ENCODE measurements at places on chromosomes 1 and 21.

DNA sequence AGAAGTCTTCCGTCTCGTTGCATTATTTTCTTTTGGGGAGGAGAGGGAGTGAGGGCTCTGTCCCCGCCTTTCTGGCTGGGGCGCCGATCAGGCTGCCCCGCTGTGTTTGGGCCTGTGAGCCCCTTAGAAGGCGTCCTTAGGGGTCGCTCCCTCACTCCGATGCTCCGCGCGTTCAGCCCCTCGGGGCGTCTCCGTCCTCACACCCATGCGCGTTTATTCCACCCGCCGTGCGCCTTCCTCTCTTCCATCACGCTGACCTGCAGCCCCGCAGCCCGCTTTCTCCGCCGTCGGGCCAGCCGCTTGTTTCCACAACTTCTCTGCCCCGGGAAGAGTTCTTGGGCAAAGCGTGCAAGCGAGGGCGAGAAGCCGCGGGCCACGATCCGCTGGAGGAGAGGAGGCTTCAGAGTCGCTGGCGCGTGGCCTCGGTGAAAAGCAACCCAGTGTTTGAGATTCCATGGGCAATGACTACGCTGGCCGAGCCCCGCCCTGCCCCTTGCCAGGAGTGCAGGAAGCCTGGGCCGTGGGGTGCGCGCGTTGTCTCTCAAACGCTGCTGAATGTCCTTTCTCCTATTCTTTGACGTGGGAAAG lies 27.7 kb downstream of the TRIM11 start:
- no peak for DNase-seq

GRCh38 chr1:9280015-9280860 lies 12.5 kb upstream of the SPSB1 start:
- peak; percentile 62 for DNase-seq

- no peak for DNase-seq
These were observed 916.2 kb upstream of the B3GALT2 start for GRCh38 chr1:194102607-194103006.

GRCh38 chr1:230651235-230651634 lies 9.0 kb downstream of the COG2 start:
- no peak for DNase-seq

- no peak for DNase-seq
These were observed 12.7 kb upstream of the S100A11 start for GRCh38 chr1:152049291-152050083.

DNA sequence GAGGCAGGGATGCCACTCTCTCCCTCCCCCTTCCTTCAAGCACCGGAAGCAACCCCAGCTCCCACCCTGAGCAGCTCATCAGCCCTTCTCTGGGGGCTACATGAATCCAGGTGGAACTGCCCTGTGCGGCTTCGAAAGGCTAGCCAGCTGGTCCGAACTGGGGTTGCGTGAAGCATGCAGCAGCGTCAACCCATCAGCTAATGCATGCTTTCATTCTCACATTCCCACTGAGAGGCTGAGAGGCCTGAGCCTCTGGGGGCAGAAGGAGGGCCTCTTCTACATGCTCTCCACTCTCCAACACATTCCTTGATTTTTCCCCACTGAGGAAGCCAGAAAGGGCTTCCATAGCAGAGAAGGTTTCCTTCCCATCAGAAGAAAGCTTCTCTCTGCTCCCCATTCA lies 5.6 kb downstream of the RXRG start:
- no peak for DNase-seq

- peak; percentile 55 for DNase-seq
These were observed 64.9 kb downstream of the TMEM53 start for GRCh38 chr1:44609412-44609767.

DNA sequence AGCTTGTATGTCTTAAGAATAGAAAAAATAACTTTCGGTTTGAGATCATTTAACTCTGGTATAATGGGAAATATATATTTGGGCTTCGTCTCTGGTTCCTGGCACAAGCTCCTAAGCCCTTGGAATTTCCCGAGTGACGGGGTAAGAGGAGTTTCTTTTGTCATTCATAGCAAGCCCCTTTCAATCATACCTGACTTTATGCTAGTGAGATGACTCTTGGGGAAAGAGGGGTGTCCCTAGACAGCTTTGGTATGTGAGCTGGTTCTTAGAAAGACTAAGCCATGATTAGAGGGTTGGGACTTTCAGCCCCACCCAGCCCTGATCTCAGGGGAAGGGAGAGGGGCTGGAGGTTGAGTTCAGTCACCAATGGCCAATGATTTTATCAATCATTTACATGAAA lies 13.9 kb upstream of the MTARC1 start:
- no peak for DNase-seq

DNA sequence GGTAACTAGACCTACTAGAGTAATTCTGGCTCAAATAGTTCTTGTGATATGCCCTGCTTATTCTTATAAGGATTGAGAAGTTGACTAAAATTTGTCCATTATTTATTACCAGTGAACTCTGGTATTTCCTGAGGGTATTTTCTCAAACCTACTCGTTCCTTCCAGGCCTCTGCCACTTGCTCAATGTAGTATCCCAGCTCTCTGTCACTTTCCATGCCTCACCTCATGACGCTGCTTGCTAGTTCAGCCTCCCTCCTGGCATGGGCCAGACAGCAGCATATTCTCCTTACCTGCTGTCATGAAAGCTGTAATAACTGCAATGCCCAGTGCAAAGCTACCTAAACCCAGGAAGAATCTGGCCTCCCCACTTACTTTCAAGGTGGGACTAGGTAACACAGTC lies 602.9 kb upstream of the ADAMTS5 start:
- no peak for DNase-seq

- no peak for DNase-seq
These were observed 12.8 kb downstream of the SH3BP5L start for GRCh38 chr1:248812736-248813425.

DNA sequence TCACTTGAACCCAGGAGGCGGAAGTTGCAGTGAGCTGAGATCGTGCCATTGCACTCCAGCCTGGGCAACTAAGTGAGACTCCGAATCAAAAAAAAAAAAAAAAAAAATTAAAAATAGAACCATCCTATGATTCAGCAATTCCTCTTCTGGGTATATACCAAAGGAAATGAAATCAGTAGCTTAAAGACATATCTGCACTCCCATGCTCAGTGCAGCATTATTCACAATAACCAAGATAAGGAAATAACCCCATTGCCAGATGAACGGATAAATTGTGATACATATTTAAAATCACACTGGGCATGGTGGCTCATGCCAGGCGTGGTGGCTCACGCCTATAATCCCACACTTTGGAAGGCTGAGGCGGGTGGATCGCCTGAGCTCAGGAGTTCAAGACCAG lies 23.8 kb downstream of the ALDH9A1 start:
- DNase-seq: no peak

DNA sequence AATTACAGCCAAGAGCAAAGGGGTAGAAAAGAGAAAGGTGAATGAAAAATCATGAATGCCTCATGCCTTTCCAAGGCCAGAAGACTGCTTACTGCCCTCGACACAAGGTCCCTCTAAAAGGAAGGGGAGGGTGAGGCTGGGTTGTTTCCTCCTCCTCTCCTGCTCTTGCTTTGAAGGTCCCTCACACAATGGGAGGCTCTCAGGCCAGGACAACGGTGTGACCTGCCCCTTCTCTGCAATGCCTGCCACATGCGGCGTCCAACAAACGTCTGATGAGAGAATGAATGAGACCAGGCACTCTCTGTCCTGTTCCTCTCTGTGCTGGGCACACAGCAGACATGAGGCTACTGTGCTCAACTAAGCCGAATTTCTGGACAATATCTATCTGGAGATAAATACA lies 51.3 kb downstream of the SSBP3 start:
- DNase-seq: no peak

- DNase-seq: no peak
These were observed 49.1 kb downstream of the CAPN2 start for GRCh38 chr1:223761411-223761810.

GRCh38 chr1:233412812-233413211 lies 85.3 kb downstream of the MAP3K21 start:
- DNase-seq: no peak

DNA sequence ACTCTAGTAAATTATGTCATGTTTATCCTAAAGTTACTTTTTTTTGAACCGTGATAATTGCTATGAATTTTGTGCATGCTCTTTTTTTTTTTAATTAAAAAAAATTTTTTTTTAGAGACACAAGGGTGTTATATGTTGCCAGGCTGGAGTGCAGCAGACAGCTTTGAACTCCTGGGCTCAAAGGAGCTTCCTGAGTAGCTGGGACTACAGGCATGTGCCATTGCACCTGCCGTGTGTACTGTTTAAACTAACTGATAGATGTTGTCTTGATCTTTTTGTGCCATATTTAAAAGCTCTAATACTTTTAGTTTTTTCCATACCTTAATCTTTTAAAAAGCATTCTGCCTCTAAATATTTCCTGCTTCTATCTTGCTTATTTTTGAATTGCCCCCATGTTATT lies 60.7 kb downstream of the KIF1B start:
- DNase-seq: no peak

DNA sequence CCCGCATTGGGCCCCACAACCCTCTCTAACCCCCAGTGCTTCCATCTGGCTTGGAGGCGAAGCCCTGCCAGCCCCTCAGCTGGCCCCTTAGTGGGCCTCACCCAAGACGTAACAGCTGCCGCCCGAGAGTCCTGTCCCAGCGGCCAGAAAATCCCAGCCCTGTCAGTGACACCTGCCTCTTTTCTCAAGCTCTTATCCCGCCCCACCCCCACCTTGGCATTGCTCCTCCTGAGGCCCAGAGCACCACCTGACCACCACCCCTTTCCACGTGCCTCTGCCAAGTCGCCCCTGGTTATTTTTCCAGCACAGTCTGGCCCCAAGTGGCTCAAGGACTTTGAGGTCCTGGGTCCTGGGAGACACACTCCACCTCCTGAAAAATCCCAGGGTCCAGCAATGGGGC lies 5.9 kb upstream of the CTRC start:
- DNase-seq: no peak

DNA sequence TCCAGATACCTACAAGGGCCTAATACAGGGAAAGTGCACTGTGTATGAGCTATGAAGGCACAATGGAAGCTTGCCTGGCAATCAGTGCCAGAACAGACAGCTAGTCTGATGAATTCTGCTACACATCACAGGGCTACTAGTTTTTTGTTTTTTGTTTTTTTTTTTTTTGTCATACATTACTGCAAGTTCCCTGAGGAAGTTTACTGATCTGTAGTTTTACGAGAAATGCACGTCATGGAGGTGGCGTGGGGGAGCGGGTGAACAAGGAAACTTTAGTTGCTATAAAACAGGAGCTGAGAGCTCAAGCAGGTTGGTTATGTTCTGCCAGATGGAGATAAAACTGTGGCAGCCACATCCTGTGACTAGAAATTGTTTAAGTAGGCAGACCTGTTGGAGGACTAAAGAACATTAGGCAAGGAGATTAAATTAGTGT lies 17.7 kb downstream of the PTPRC start:
- peak; percentile 80 for DNase-seq

GRCh38 chr1:202014915-202015661 lies 4.7 kb downstream of the ELF3 start:
- DNase-seq: no peak

- no peak for DNase-seq
These were observed 120.7 kb downstream of the LMX1A start for GRCh38 chr1:165235777-165236291.

- DNase-seq: no peak
These were observed 368.6 kb downstream of the USH2A start for GRCh38 chr1:216054600-216054999.

DNA sequence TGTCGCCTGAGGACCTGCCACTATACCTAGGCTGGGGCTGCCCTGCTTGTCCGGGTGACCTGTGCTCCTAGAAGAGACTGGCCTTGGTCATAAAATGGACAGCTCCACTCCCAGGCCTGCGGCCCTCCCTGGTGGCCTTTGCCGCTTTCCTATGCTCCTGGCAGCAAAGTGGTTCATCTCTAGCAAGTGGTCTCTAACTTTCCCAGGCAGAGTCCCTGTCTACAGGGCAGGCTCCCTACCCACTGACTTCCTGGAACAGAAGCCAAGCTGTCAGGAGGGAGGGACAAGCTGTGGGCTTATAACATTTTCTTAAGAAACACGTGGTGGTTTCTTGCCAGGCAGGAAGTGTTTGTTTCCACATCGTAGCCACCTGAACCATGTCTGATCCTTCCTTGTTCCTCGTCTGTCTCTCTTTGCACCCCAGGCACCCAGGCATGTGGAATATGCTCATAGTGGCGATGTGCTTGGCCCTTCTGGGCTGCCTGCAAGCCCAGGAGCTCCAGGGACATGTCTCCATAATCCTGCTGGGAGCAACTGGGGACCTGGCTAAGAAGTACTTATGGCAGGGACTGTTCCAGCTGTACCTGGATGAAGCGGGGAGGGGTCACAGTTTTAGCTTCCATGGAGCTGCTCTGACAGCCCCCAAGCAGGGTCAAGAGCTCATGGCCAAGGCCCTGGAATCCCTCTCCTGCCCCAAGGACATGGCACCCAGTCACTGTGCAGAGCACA lies 10.1 kb downstream of the H6PD start:
- no peak for DNase-seq

GRCh38 chr1:77245830-77246229 lies 26.6 kb upstream of the PIGK start:
- DNase-seq: no peak

GRCh38 chr1:228085287-228085951 lies 2.9 kb downstream of the ARF1 start:
- no peak for DNase-seq

GRCh38 chr1:33466159-33466558 lies 6.3 kb upstream of the ZSCAN20 start:
- no peak for DNase-seq

DNA sequence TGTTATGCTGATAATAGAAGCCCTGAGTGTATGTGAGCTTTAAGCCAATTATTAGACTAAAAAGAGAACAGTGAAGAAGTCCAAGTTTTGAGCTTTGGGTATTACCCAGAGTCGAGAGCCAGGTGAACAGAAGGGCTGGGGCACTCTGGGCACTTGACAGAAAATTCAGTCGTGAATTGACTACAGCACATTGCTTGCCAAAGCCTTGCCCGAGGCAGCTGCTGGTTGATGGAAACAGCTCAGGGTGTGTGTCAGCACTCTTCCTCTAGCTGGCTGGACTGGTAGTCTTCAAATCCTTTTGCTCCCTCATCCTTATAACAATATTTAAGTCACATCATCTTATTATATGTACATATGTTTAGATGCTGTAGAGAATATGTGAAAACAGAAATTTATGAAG lies 21.3 kb downstream of the PDE4B start:
- DNase-seq: no peak

DNA sequence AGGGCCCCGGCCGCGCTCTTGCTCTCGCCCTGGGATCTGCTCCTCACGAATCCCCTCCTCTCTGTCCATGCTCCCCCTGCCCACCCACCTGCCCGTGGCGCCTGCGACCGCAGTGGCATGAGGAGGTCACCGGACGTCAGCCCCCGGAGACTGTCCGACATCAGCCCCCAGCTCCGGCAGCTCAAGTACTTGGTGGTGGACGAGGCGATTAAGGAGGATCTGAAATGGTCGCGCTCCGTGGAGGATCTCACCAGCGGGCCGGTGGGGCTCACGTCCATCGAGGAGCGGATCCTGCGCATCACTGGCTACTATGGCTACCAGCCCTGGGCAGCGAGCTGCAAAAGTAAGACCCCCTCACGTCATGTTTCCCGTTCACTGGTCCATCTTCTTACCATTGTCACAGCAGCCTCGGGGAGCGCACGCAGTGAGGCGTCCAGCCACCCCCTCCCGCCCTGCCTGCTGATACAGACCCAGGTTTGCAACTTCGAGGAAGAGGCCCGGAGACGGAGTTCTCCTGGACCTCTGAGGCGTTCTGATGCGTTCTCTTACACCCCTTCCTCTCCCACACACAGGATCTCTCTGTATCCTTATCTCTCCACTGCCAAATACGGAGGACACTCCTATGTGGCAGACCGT lies 1.1 kb downstream of the SLC35F3 start:
- no peak for DNase-seq

- DNase-seq: peak; percentile 33
These were observed 56.2 kb downstream of the FCRL5 start for GRCh38 chr1:157496121-157496526.

GRCh38 chr1:91879733-91880132 lies 6.2 kb downstream of the TGFBR3 start:
- DNase-seq: no peak

Measured in CD4-positive, alpha-beta T cell treated with Interleukin-17A for 4 hours (primary cell).